ENCODE measurements at places on chromosomes 16 and 17.

DNA sequence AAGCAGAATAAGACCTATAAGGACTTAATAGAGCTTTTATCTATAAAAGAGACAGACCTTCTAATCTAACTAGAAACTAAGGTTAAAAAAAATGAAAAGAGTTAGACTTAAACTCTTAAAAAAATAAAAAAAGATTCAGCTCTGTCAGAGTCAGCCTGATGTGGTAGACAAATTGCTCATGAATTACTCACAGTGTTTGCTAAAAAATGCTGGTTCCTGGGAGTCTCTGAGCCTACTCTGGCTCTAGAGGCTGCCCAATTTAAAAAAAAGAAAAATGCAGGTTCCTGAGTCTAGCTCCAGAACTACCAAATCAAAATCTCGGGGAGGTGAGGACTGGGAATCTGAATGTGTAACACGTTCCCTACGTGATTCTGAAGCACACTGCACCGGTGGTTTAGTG is 18.1 kb downstream of the SOST start:
- peak; percentile 63 for DNase-seq

DNA sequence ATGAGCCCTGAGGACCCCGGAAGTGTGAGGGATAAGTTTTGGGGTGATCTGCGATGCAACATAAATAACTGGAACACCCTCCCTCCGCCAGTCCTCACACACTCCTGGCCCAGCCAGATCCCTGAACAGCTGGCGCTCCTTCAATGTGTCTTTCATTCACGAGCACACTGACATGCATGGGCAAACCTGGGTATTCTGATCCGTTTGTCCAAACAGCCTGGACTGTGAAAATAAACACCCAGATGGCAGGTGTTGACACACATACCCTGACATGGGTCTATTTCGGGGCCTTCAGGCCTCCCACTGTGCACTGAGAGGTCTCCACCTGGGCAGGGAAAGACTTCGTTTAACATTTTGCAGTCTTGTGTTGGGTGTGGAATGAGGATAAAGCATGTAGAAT is 3.0 kb upstream of the CPNE2 start:
- DNase-seq: no peak

DNA sequence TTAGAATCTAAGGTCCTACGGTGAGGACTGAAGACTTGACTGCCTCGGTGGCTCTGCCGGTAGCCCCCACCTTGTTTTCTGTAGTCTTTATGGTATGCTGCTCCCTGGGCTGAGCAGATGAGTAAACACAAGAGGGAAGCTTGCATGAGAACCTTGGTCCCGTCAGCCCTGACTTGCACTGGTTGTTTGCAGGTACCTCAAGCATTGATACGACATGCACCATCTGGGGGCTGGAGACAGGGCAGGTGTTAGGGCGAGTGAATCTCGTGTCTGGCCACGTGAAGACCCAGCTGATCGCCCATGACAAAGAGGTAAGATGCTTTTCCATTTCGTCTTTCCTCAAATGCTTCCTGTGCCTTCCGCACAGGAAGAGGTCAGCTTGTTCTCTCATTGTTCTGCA is 21.1 kb upstream of the TACO1 start:
- no peak for DNase-seq

DNA sequence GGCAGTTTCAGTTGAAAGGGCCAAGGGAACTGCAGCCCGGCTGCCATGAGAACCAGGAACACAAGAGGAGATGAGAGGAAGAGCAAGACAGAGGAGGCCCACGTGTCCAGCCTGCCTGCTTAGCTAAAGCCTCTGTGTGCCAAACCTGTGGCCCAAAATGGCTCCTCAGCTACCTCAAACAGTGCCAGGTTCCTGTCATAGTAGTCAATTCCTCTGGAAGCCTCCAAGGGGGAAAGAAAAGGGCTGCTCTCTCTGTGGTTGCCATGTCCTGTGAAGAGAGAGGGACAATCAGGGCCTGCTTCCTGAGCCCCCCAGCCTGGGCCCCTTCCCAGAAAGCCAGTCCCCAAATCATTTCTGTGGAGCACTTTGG is 5.2 kb downstream of the SLC12A4 start:
- DNase-seq: no peak

- peak; percentile 3 for DNase-seq
Measured at GRCh38 chr17:12693640-12694039, 27.9 kb downstream of the MYOCD start.

GRCh38 chr16:88376835-88377726 is 5.7 kb upstream of the ZNF469 start:
- DNase-seq: no peak

- peak; percentile 82 for DNase-seq
Measured at GRCh38 chr16:641326-642188, at the start of gene MCRIP2. Gene MCRIP2 (plus strand): TSS chr16:641828. CDS start chr16:641992, 164 bp downstream.

GRCh38 chr17:38584350-38584925 is 21.3 kb downstream of the SRCIN1 start:
- peak; percentile 61 for DNase-seq

GRCh38 chr16:67158637-67159600 is 790 bp downstream of the TRADD start:
- DNase-seq: peak; percentile 57

DNA sequence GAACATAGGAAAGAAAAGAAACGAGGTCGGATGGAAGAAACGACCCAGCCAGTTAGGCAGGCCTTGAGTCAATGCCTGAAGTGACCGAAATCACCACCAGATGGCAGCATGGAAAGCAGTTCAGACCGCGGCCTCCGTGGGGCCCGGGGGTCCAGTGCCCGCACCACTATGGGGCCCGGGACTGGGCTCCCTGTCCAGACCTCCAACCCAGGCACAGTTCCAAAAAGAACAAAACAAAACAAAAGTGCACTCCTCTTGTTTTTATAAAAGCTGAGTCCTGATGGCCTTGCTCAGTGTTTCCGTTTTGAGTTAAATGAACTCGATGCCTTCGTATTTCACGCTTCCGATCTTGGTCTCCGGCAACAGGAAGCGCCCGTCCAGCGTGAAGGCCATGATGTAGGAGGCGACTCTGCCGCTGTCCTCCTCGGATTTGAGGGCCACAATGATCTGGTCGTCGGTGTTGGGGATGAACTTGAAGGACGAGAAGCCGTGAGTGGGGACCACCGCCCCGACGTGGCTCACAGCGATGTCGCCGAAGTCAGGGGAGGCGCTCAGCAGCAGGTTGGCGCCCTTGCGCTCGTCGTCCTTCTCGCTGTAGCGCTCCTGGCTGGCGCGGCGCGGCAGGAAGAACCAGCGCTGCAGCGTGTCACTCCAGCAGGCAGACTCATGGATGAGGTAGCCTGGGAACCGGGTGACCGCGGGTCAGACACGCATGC is 13.7 kb upstream of the LGALS3BP start:
- DNase-seq: peak; percentile 71

DNA sequence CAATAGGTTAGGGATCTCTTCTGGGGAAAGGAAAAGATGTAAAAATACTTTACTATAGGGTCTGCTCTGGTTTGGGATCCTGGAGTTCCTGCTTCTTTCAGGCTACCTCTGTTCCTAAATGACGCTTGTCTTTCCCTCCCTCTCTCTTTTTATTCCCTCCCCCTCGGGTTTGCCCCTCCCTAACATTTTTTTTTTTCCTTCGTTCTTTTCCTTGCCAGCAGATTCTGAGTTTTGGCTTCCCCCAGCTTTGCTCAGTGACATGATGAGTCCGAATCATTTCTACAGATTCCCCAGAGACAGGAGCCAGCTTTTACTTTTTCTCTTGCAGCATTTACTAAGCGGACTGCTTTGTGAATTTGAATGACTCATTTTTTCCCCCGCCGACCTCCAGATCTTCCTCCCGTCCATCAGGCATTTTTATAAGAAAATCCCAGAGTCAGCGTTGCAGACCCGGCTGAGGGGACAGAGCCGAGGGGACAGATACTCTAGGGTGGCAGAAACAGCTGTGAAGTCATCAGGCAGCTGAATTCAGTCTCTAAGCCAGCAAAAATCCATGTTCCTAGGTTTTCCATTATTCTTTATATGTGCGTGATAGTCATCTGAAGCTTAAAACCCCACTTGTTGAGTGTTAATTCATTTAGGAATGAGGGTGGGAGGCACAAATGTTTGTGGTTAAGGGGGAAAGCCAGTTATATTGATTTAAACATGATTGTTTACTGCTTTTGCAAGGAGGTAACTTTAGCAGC is at the start of gene TMEM100:
TMEM100 (minus strand) TSS at position 123 of the 746 bp plus-strand sequence. CDS start 1,794 bp downstream, outside the sequence.
- peak; percentile 56 for DNase-seq

GRCh38 chr17:50470426-50470825 is 1.7 kb upstream of the CHAD start:
- no peak for DNase-seq

- no peak for DNase-seq
Measured at GRCh38 chr16:2787961-2788360, 601 bp upstream of the PRSS33 start.

GRCh38 chr17:58822148-58823050 is 66.7 kb downstream of the PPM1E start:
- DNase-seq: no peak

GRCh38 chr17:63015824-63016223 is 49.8 kb downstream of the TANC2 start:
- no peak for DNase-seq

- peak; percentile 89 for DNase-seq
Measured at GRCh38 chr16:23678430-23679273, at the start of gene PLK1. Gene PLK1 (plus strand): TSS chr16:23678889. CDS start chr16:23678933, 44 bp downstream.

- peak; percentile 81 for DNase-seq
Measured at GRCh38 chr17:48307814-48308411, 122.1 kb downstream of the SKAP1 start.

DNA sequence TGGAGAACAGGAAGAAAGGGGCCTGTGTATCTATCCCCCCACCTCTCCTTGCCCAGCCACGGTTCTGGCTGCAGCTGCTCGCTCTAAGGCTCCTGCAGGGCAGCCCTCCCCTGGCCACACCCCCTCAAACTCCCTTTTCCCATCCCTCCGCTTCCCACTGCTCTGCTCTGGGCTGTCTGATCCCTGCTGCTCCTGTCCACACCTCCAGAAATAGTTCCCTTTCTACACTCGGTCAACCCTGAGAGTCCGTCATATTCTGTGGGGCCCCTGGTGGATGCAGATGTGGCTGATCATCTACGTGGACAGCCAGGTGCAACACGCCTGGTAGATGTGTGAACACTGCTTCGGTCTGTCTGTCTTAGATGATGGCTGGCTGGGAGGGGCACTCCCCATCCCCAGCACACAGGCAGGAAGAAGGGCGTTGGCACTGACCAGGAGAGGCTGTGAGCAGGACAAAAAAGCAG is 19.3 kb upstream of the KRT19 start:
- DNase-seq: peak; percentile 33

GRCh38 chr17:68238164-68238870 is 9.5 kb upstream of the AMZ2 start:
- DNase-seq: no peak

GRCh38 chr17:5584383-5585286 is at the start of gene NLRP1:
Gene NLRP1 (minus strand): TSS chr17:5584509. CDS start chr17:5583957, 552 bp downstream.
- peak; percentile 98 for DNase-seq

DNA sequence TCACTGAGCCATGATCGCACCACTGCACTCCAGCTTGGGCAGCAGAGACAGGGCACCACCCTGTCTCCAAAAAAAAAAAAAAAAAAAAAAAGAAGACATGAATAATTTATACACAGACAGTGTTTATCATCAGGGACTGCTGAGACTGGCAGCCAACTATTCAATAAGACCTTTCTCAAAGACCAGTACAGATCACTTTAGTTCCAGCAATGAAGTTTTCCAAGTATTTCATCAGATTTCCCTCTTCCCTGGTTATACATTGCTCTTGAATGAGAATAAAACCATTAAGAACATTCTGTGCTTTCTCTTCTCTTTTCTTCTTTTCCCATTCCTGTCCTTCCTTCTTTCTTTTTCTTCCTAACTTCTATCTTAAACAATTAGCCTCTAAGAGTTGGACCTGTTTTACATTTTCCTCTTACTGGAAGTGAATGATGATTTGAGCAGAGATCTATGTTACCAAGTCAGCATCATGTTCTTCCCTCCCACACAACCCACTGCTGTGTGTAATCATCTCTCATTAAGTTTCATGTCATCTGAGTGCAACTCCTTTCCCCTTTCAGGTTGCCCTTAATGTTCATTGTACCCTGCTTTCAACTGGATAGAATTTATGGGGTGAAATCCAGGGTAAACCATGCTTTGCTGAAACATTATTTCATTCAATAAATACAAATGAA is 35.9 kb upstream of the SMIM36 start:
- no peak for DNase-seq

- no peak for DNase-seq
Measured at GRCh38 chr16:11794996-11795886, 1.8 kb downstream of the ZC3H7A start.

GRCh38 chr17:16866436-16866835 is 105.5 kb downstream of the TNFRSF13B start:
- peak; percentile 10 for DNase-seq

- no peak for DNase-seq
Measured at GRCh38 chr16:84247331-84247730, 7.5 kb upstream of the KCNG4 start.

DNA sequence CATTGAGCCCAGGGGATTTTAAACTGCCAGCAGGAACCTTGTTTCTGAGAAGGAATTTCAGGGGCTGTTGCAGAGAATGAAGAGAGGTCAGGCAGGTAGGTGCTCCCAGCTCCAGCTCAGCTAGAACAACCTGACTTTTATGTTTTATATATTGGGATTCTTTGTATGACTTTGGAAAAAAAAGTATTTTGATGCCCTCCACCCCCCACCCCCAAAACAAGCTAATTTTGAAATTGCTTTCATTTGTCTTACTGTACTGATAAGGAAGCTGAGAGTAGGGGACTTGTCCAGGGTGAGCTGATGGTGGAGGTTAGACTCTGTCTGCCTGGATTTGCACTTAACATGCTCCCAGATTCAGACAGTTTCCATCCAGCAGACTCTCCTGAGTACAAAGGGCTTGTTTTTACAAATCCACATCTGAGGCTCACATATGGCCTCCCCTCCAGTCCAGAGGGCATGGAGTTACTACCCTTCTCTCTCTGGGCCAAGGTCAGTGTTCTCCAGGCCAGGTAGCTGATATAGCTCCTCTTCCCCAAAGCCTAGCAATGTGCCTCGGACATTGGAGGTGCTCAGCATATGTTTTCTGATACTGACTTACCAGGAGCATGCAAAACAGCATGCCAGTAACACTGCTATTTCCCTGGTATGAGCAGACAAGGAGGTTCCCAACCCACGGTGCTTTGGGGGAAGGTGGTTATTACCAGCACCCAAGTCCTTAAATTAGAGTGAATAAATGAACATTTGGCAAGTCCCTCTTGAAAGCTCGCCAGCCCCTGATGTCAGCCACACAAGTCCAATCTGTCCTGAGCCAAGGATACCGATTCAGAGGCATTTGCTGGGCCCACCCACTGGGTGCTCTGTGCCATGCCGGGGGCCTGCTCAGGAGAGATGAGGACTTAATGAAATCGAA is 11.3 kb downstream of the STX1B start:
- DNase-seq: no peak

DNA sequence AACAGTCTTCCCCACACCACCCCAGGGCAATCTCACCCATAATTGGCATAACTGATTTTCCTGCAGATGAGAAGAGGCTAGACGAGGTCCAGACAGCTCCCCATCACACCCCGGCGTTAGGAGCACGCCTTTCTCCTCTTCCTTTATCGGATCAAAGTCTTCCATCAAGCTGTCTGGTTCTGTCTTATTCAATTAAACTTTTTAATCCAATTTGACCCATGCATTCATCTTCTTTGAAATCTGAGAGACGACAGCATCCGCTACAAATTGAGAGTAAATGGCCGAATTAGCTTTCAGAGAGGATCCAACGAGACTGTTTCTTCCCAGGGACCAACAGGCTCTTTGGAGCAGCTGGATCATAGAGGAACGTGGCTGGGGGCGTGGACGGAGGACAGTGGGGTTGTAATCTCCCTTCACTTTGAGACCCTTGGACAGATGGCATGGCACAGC is 44.4 kb upstream of the GPRC5B start:
- no peak for DNase-seq

GRCh38 chr16:5580296-5580695 is 482.7 kb upstream of the EEF2KMT start:
- DNase-seq: no peak

GRCh38 chr17:40565769-40566409 is 617 bp upstream of the CCR7 start:
- no peak for DNase-seq
